NCI-H460 (cell line): ENCODE measurements at places on chromosomes 1 and 21. TPM values are rescaled to one million over a fixed set of nuclear protein-coding genes. Genes with fewer than 3 reads are reported as not detected.

The FAM89A gene
- 36.6 and 39.3 TPM in 2 replicates for total RNA-seq

The LAPTM5 gene
- total RNA-seq, result not detected in 2 replicates

The SFN gene
- 21.7 and 23.1 TPM in 2 replicates for total RNA-seq

The CELA2B gene
- not detected in 2 replicates for total RNA-seq

The LHX4 gene
- 0.29 and 0.79 TPM in 2 replicates for total RNA-seq

The NOTCH2NLA gene
- 10.7 and 15.4 TPM in 2 replicates for total RNA-seq

The KMO gene
- total RNA-seq, result 0.17 and 0.35 TPM in 2 replicates

The SLC22A15 gene
- total RNA-seq, result 0.14 and 0.42 TPM in 2 replicates

The PGD gene
- 439 and 614 TPM in 2 replicates for total RNA-seq

The NECAP2 gene
- total RNA-seq, result 24.4 and 30.8 TPM in 2 replicates

The DCDC2B gene
- total RNA-seq, result not detected in 2 replicates

The TMPRSS2 gene
- total RNA-seq, result not detected in 2 replicates

The KDF1 gene
- total RNA-seq, result not detected in 2 replicates

The KCNA10 gene
- not detected in 2 replicates for total RNA-seq

The CD1E gene
- total RNA-seq, result not detected in 2 replicates

The MORC3 gene
- 21.5 and 22.1 TPM in 2 replicates for total RNA-seq

The NES gene
- total RNA-seq, result 2.2 and 2.5 TPM in 2 replicates

The VPS26C gene
- total RNA-seq, result 32.6 and 41.4 TPM in 2 replicates

The TEKT2 gene
- not detected in 2 replicates for total RNA-seq

The AJAP1 gene
- 0.03 TPM in 1 of 2 replicates, not detected in the other for total RNA-seq

The GPR52 gene
- 1.0 TPM in 2 replicates for total RNA-seq
